ENCODE measurements at places on chromosomes 11 and 22.

- DNase-seq = peak; percentile 34
Measured at GRCh38 chr11:43685440-43685839, 4.9 kb downstream of the HSD17B12 start.

DNA sequence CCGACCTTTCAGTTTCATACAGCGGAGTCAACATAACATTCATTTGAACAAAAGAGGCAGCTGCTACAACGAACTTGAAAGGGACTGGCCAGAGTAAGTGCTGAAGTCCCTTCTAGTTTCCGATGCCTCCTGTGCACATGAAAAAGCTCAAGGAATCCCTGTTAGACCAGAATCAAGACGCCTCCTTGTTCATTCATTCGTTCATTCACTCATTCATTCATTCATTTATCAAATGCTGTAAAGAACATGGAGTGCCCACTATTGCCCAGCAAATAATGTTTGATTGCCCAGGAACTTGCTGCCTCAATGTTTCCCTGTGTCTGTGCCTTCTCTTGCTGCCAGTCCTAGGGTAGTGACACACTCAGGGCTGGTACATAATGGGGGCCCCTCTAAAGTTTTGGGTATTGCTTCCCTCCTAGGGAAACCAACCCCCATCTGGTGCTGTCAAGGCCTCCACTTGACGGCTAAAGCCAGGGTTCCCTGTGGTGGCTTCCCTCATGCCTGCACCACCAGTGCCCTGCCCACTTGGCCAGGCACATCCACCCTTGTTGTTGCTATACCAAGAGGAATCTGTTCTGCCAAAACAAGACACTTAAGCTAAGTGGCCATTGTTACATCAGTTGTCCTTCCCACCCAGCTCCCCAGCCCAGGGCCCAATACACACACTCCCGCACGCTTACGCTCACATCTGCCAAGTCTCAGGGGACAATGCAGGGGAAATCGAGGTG lies 3.8 kb downstream of the TMPRSS13 start:
- DNase-seq = no peak

GRCh38 chr11:85164743-85165142 lies 462.4 kb downstream of the DLG2 start:
- DNase-seq = no peak

DNA sequence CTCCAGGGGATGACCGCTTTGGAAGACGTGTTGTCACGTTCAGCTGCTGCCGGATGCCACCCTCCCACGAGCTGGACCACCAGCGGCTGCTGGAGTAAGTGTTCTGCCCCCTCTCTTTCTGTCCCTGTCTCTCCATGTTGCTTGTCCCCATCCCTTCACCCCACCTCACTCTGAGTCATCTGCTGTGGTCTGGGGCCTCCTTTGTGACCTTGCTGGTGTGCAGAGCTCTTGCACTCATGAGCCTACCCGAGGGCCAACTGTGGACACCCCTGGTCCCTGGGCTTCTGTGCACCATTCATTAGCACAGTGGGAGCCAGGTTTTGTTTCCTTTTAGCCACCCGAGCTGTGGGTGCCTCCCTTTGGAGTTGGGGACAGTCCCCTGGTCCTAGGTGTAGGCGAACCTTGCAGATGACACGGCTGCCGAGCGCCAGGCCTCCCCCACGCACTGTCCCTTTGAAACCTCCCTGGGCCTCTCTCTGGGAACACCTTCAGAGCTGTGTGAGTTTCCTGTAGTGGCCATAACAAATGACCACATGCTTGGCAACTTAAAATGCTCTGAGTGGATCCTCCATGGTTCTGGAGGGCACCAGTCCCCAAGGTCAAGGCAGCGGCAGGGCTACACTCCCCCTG lies 49.8 kb downstream of the ARHGAP8 start:
- DNase-seq = no peak

DNA sequence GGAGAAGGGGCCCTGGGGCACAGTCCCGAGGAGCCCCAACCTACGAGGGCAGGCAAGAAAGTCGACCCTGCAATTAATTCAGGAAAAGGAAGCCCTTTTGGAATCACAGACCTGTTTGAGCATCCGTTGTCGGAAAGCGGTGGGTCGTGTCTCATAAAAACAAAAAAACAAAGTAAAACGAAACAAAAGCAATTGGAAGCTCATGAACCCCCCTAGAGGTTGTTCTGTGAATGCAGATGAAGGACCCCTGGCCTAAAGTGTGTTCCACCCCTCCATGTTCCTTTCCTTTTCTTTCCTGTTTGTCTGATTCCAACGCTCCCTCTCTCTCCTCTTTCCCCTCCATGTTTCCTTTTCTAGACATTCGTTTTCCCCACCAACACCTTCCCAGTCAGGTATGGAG lies 203.7 kb downstream of the GRIK4 start:
- peak; percentile 56 for DNase-seq
